ENCODE measurements at places on chromosomes 2 and 18. TPM values are rescaled to one million over a fixed set of nuclear protein-coding genes. Genes with fewer than 3 reads are reported as not detected.

MBP gene
- 26.3 TPM for total RNA-seq

LRRTM1 gene
- total RNA-seq = 9.9 TPM

SCN9A gene
- 5.0 TPM for total RNA-seq

ALPI gene
- not detected for total RNA-seq

MLPH gene
- total RNA-seq = 4.6 TPM

SLC23A3 gene
- total RNA-seq = 6.9 TPM

DSC1 gene
- 0.47 TPM for total RNA-seq

RESP18 gene
- total RNA-seq = not detected

CKAP2L gene
- total RNA-seq = 8.2 TPM

ERFE gene
- total RNA-seq = 5.1 TPM

SERPINB11 gene
- not detected for total RNA-seq

MAP4K3 gene
- 130 TPM for total RNA-seq

SERPINB4 gene
- not detected for total RNA-seq

NFE2L2 gene
- 89.7 TPM for total RNA-seq

GCFC2 gene
- total RNA-seq = 28.4 TPM

LONRF2 gene
- total RNA-seq = 4.3 TPM

SRSF7 gene
- total RNA-seq = 139 TPM

DES gene
- 582 TPM for total RNA-seq

Measured in metanephros (tissue), 2 donors.